Esophagus squamous epithelium (tissue), 5 donors: ENCODE measurements at places on chromosomes 2 and 18.

DNA sequence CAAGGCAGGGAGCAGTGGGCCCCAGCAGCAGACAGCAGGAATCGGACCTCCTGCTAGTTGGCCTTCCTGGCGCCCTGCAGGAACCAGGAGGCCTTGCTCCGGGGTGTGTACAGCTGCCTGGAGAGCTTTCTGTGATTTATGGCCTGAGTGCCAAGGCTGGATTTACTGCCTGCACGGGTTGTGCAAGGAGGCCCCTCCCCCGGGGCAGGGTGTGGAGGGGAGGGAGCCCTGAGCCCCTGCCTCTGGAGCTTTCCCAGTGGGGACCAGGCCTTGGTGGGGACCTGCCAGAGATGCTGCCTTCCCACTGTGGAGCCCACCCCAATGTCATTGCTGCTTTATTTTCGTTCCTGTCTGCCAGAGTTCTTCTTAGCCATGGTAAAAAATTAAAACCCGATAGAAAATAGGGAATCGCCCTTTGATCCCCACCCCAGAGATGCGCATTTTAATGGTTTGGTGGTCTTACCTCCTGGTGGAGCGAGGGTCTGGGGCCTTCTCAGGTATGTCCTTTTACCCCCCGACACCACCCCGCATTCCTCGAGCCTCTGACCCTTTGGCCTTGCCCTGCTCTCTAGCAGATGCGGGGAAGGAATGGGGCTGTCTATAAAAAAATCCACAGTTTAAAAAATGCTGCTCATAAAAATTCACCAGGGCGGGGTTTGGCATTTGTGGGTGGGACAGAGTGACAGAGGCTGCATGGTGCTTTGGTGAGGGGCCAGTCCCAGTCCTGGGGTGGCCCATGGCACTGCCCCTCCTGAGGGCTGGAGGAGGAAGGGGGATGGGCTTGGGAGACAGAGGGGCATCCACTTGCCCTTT lies 6.9 kb upstream of the RALB start:
- DNase-seq, result no peak

- no peak for DNase-seq
These were observed 360.9 kb downstream of the ARL6IP6 start for GRCh38 chr2:153079315-153079714.

DNA sequence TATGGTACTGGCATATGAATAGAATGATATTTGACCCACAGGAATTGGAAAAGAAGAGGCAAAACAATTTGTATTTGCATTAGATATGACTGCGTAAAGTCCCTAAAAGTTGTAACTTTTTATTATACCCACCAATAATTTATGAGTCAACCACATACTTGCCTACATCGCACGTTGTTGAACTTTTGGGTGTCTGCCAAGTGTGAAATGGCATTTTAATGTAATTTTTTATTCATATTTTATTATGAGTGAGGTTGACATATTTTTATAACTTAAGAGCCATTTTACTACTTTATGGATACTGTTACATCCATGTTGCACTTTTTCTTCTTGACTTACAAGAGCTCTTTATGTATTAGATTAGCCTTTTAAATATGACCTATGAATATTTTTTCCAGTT lies 4.6 kb downstream of the DSC2 start:
- DNase-seq, result no peak

- DNase-seq, result no peak
These were observed 22.2 kb downstream of the KCNG2 start for GRCh38 chr18:79819968-79820351.

DNA sequence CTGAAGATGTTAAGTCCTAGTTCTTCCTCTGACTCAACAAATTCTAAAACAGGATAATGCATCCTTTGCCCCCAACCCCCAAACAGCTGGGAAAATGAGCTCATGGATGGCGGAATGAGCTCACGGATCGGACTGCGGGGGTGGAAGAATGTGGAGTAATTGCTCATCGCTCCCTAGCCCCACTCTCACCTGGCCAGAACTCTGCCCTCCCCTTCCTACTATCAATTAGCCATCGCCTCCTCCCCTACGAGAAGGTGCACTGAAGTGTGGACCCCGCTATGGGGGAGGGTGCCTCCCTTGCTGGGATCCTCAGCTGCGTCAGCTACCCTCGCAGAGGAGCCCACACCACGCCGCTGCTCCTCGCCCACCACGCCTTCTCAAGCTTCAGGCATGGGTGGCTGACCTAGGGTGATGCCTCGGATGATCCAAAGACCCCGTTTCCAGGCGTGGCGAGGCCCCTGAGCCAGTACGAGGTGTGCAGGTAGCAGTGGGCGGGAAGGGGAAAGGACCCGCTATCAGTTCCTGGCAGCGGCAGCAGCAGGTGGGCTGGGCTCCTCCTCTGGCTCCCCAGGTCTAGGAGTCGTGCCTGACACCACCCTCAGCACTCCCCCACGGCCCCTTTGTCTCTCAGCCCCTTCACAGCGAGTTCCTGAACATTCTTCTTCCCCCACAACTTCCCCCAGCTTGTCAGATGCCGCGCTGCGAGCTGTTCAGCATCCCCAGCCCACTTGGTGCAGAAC lies 82.1 kb upstream of the POMC start:
- DNase-seq, result no peak

DNA sequence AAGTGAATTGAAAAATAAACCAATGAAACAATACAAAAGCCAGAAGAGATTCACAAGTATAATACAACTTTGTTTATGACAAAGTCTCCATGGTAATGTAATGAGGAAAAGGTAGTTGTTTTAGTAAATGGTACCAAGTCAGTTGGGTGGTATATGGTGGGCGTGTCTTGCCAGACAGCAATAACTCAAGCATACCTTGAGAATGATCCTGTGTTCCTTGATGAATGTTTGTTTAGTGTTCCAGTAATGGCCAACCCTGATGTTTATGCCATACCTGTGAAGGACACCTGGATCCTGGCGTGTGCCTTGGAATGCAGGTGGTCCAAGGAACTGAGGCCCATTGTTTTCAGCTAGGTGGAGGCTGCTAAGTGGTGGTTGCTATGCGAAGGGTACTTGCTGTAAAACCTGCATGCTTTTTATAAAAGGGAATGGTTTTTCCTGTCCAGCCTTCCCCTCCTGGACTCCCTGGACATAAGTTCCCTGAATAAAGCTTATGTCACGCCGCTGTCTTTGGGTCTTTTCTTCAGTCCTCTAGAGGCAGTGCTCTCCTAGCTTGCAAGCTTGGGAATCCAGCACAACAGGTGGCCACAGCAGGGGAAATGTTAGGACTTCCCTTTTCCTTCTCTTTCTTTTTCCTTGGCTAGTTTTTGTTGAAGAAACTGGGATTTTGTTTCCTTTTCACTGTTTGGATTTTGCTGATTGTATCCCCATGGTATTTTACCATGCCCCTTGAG lies 54.7 kb downstream of the MTA3 start:
- DNase-seq, result no peak

DNA sequence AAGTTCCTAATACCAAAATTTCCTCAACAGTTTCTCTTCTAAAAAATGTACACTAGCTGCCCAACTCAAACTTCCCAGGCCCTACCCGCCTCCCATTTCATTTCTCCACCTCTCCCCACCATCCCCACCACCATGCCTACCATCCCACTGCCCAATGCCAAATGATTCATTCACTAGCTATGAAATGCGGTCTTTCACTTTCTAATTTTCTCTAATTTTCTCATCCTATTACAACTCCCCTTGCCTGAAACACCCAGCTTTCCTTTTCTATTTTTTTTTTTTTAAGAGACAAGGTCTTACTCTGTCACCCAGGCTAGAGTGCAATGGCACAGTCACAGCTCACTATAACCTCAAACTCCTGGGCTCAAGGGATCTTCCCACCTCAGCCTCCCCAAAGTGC lies 38.4 kb downstream of the KIDINS220 start:
- DNase-seq, result no peak

DNA sequence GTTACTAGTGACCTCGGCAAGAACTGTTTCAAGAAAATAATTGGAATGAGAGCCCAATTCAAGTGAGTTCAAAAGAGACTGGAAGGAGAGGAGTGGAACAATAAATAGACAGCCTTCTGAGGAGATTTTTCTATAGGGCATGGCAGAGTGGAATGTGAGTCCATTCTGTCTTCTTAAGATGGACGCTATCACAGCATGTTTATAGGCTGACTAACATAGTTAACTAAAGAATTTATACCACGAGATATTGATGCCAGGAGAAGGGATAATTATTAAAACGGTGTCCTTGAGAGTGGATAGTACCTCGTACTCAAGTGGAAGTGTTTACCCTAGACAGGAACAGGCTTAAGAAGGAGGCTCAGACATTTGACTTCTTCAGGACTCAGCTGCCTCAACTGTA lies 143.5 kb upstream of the RBBP8 start:
- no peak for DNase-seq

GRCh38 chr2:234974501-234975385 lies 22.9 kb downstream of the SH3BP4 start:
- DNase-seq, result no peak

- DNase-seq, result no peak
These were observed 27.9 kb downstream of the REV1 start for GRCh38 chr2:99461828-99462483.

- no peak for DNase-seq
These were observed 137.8 kb upstream of the RND3 start for GRCh38 chr2:150625303-150625702.

- DNase-seq, result no peak
These were observed 115.1 kb downstream of the ACKR3 start for GRCh38 chr2:236684504-236685256.

- no peak for DNase-seq
These were observed 77.9 kb upstream of the ARL5A start for GRCh38 chr2:151905963-151906632.

GRCh38 chr2:96933305-96934181 lies 52.8 kb downstream of the FAM178B start:
- DNase-seq, result no peak

DNA sequence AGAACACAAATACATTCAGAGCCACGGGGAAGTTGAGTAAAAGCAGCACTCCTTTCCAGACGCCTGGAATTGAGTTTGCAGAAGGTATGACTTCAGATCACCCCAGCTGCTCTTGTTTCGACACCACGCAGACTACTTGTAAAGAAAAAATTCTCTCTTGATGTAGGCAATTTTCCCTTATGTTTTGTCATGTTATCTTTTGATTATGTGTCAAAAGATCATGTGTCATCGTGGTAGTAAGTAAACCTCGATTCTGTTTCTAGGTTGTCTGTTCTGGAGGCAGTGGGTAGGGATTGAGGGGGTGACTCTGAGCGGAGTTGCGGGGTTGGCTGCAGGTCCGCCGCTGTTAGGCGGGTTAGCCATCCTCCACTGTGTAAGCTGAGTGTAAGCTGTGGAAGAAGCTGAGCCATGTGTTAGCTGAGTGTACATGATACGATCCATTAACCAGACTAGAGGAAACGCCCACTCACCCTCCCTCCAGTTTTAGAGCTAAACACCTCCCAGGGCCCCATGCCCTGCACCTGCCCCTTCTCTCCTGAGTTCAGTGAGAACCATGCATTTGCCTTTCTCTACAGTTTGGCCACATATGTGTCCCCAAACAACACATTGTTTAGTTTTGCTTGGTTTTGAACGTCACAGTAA lies 181.8 kb downstream of the SNTG2 start:
- no peak for DNase-seq

DNA sequence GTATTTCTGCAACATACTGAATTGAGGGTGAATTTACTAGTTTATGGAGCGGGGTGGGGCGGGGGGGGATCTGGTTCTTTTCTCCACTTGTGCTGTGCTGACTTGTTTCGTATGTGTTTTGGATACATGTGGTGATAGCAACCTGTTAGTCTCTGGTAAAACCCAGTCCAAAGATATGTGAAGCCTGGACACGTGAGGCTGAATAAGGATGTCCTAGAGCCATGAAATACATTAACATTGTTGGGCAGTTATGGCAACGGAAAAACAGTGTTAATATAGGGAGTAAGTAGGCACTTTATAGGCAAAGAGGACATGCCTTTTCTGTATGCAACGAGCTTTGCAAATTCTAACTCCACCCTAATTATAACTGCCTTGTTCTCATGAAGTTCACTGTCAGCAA lies 42.1 kb upstream of the NEMP2 start:
- no peak for DNase-seq

DNA sequence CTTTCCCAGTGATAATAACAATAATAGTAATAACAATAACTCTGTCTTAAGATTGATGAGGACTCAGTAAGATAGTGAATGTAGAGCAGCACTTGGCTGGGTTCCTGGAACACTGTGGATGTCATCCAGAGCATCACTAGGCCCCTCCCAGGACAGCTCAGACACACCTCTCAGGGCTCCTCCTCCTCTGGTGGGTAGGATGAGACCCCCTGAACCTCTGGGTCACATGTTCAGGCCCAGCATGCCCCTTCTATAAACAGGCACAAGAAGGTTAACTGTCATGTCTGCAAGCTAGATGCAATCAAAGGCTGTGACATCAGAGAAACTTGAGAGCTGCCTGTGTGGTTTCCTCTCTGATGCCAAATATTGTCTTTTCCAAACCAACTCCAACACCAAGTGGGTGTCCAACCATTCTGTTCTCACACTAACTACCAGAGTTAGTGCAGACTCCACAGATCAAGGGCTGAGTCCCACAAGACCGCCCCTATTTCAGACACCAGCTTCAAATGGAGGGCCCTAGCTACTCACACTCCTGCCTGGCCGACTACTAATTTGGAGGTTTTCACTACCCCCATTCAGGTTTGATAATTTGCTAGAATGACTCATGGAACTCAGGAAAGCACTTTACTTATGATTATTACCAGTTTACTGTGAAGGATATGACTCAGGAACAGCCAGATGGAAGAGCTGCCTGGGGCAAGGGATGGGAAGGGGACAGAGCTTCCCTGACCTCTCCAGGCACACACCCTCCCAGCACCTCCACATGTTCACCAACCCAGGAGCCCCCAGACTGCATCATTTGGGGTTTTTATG lies 46.4 kb upstream of the BZW1 start:
- DNase-seq, result no peak

DNA sequence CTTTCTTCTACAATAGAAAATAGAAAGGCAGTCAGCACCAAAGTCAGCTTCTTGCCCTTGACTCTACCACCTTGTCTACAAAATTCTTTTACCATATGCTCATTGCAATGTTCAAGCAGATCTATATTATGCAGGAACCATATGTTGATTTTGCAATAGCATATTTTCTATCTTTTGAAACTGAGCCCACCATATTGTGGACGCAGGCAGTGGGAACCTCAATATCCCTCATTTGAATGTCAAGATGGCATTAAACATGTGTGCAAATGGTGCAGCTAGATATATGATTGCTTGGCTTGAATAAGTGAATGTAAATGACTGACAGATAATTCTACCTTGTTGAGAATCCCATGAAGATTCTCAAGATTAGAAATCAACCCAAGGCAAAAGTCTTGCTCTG lies 412.7 kb upstream of the FSHR start:
- no peak for DNase-seq

GRCh38 chr2:62573936-62574335 lies 67.9 kb upstream of the TMEM17 start:
- DNase-seq, result no peak

- no peak for DNase-seq
These were observed 26.8 kb downstream of the FAM110C start for GRCh38 chr2:19505-19904.

DNA sequence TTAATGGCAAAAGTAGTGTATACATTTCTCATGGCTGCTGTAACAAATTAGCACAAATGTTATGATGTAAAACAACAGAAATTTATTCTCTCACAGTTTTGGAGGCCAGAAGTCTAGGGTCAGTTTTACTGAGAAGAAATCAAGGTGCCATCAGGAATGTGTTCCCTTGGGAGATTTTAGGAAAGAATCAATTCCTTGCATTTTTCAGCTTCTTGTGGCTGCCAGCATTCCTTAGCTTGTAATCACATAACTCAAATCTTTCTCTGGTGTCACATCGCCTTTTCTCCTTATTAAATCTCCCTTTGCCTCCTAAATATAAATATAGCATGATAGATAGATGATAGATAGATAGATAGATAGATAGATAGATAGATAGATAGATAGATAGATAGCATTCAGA lies 307.0 kb upstream of the REG3G start:
- no peak for DNase-seq
